ENCODE measurements at places on chromosomes 7 and 10. TPM values are rescaled to one million over a fixed set of nuclear protein-coding genes. Genes with fewer than 3 reads are reported as not detected.

DNA sequence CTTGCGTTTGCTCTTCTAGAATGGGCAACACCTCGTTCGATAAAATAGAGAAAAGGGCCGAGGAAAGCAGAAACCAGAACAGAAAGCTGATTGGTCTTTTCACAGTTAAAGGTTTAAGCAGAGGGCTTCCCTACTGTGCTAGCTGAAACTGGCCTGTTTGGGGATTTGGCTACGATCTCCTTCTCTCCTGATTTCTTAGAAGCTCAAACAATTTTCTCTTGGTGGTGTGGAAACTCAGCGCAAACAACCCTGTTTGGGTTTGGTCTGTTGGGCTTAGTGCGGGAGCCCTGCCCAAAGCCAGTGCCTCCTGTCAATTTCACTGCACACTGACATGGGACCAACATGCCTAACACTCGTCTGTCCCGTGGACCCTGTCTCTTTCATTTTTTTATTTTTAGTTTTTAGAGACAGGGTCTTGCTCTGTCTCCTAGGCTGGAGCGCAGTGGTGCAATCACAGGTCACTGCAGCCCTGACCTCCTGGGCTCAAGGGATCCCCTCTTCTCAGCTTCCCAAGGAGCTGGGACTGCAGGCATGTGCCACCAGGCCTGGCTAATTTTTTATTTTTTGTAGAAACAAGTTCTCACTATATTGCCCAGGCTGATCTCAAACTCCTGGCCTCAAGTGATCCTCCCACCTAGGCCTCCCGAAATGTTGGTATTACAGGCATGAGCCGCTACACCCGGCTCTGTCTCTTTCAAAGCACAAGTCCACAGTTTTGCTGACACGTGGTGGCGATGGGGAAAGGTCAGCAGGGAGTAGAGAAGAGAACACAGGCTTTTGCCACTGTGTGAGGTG lies 16.5 kb upstream of the BNIP3 start:
- DNase-seq: no peak

- no peak for DNase-seq
Observed at GRCh38 chr10:58641708-58642107, 129.0 kb downstream of the BICC1 start.

GRCh38 chr7:90216771-90217170 lies 5.2 kb downstream of the STEAP2 start:
- DNase-seq: no peak

SPACDR gene
- 1.4 TPM for polyA plus RNA-seq

- peak; percentile 96 for DNase-seq
Observed at GRCh38 chr10:129963641-129964501, at the start of gene EBF3. TSS of gene EBF3 (minus strand) at chr10:129964274. CDS start at chr10:129963768, 506 bp downstream.

- DNase-seq: no peak
Observed at GRCh38 chr10:16987206-16987621, 142.4 kb downstream of the CUBN start.

KCNH2 gene
- 21.0 TPM for polyA plus RNA-seq

GPER1 gene
- 7.5 TPM for polyA plus RNA-seq

SDK1 gene
- polyA plus RNA-seq: 2.7 TPM

DNA sequence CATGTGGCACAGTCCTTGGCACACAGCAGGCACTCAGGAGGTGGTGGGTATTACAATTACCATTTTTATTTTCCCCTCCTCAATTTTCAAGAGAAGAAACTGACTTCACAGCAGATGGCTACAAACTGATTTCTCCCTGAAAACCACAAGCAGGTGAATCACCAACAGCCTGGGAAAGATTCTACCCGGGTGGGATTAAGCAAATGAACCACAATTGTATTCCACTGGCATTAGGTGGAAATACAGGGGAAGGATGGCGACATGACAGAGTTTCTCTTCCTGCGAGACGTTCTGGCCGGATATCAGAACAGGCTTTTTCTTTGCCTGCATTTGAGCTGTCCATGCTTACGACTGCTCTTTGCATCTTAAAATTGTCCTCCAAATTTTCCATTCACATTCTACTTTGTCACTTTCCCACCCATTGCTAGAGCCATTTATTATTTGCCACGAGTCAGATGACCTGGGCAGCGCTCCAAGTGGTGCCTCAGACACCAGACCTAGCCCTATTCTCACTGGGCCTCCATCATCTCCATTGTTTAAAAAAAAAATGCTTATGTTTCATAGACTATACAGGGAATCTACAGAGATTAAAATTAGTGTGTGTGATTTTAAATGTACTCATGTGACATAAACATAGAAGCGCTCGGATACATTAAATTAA lies 4.6 kb downstream of the DENND11 start:
- DNase-seq: no peak

GIMAP8 gene
- 5.4 TPM for polyA plus RNA-seq

- DNase-seq: peak; percentile 47
Observed at GRCh38 chr10:74145133-74145532, 5.5 kb downstream of the AP3M1 start.

DNA sequence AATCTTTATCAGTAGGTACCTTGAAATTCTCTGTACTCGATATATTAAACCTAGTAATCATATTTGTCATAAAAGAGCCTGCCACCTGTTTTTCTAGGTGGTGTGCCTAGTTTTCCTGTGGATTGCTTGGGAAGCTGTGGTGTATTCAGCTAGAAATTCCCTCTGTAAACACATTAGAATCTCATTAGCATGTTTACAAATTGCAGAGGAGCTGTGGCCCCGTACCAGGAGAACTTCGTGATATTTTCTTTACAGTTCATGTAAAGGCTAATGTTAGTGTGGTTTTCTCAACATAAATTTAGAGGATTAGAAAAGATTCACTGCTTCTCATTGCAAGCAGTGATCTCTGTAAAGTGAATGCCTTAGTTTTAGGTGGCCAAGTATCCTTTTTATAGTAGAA lies 144.7 kb downstream of the CCSER2 start:
- DNase-seq: no peak

DNA sequence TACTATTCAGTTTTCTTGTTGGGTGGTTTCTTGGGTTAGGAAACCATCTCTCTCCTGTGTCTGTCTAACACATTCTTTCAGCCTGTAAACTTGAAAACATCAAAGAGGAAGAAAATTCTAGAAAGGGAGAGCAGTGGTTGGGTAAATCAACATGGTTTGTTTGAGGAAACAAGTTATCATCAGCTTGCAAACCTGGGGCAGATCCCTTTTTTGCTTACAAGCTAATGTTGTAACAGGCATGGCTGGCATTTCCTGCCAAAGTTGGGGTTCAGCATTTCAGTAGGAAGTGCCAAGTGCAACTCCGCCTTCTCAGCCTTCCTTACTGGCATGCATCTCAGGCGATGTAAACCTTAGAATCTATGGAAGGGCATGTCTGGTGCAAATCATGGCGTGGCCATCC lies 112.6 kb downstream of the EEPD1 start:
- DNase-seq: no peak

DNA sequence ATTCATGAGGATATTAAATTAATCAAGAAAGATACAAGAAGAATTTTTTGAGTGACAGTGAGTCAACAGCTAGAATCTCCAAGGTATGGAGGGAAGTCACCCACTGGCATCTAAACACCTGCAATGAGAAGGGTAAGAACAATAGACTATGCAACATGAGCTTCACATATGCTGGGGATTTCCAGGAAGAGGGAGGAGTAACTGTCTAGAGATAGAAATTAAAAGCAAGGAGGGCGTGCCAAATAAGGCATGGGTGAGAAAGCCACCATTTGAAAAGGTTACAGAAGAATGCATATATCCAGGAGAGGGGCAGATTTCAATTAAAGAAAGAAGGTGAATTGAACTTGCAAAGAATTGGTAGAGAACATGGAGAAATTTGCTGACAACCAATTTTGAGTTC lies 365.7 kb downstream of the GPR37 start:
- DNase-seq: no peak

- DNase-seq: no peak
Observed at GRCh38 chr7:29193316-29194205, 1.0 kb upstream of the CHN2 start.

DNA sequence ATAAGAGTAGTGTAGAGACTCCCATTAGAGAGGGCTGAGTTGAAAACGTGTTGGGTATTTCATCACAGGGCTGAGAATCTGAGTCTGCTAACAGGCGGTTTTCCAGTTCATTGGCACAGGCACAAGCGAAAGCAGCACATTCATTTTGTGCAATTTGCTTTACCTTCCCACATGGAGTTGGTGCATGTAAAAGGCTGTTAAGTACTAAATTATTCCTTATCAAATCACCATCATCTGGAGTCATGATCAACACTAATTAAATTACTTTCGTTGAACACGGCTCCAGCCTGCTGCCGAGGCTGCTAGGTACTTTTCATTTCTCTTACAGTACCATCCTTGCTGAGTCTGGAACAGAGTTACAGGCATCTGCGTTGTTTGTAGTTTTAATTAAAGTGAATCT lies 43.8 kb downstream of the ETV1 start:
- no peak for DNase-seq

BTBD16 gene
- not detected for polyA plus RNA-seq

GJD4 gene
- not detected for polyA plus RNA-seq

- no peak for DNase-seq
Observed at GRCh38 chr10:101229266-101230182, at the start of gene LBX1. TSS of gene LBX1 (minus strand) at chr10:101229463. CDS start at chr10:101228815, 648 bp downstream.

DNA sequence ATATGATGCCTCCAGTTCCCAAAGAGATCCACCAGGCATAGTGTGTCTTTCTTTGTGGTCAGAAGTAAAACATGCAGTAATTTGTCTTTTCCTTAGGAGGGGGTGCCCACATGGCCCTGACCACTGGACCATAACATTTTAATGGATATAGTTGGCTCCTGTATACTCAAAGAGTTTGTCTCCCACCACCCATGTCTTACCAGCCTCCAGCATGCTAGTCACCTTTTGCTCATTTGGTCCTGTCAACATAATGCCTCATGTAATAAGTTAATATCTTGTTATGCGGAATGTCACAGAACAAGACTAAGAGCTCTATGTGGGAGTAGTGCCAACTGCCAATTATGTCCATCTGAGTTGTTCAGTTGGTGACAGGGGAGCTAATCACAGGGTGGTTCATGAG lies 83.4 kb upstream of the IFRD1 start:
- DNase-seq: no peak

SH2D4B gene
- 0.23 TPM for polyA plus RNA-seq

- DNase-seq: no peak
Observed at GRCh38 chr10:22913474-22914092, 14.3 kb upstream of the ARMC3 start.

EN2 gene
- polyA plus RNA-seq: 0.37 TPM

- no peak for DNase-seq
Observed at GRCh38 chr10:78957471-78958039, 111.2 kb upstream of the ZMIZ1 start.

DNA sequence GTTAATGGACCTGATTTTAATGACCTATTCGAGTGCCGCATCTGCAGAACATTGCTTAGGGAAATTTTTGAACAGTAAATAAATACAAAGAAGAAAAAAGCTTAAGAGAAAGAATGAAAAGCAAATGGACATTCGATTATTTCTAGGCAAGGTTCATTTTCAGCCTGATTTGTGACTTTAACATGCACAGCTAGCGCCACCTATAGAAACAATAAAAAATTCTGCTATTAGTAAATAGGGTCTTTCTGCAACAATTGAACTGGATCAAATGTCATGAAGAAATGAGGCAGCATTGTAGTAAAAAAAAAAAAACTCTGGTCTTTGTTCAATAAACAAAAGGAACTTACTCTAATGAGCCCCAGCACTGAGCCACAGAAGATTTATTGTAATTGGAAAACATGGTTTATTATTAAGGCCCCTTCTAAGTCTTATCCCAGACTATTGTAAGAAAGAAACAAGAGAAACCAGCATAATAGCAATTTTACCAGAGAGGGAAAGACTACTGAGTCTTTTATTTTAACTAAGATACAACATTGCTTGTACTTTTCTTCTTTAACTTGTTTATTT lies 41.4 kb upstream of the GHITM start:
- peak; percentile 7 for DNase-seq

CCDC7 gene
- 4.8 TPM for polyA plus RNA-seq

DNA sequence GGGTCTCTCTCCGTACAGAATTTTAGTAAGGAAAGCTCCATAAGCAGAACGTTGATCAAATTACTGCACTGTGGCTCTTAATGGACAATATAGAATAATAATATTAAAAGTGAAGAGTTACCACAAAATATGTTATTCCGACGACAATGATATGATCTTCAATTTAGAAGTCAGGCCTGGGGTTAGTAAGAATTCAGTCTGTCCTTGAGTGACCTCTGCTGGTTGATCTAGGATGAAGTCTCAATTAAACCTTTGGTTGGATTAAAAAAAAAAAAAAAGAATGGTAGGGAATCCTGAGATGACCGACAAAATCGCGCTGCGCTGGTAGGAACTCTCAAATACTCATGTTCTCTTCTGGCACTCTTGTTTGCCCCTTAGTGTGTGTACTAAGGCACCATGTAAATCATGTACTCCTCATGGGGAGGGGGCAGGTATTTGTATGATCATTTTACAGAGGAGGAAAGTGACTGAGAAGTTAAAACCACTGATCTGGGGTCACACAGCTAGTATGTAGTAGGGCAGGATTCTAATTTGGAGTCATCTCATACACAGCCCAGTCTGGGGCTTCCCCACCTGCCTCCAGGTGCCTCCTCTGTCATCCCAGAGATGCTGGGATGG lies 161.3 kb upstream of the NPVF start:
- DNase-seq: peak; percentile 78

ATG9B gene
- polyA plus RNA-seq: 0.98 TPM

LRRTM3 gene
- 1.0 TPM for polyA plus RNA-seq

DNA sequence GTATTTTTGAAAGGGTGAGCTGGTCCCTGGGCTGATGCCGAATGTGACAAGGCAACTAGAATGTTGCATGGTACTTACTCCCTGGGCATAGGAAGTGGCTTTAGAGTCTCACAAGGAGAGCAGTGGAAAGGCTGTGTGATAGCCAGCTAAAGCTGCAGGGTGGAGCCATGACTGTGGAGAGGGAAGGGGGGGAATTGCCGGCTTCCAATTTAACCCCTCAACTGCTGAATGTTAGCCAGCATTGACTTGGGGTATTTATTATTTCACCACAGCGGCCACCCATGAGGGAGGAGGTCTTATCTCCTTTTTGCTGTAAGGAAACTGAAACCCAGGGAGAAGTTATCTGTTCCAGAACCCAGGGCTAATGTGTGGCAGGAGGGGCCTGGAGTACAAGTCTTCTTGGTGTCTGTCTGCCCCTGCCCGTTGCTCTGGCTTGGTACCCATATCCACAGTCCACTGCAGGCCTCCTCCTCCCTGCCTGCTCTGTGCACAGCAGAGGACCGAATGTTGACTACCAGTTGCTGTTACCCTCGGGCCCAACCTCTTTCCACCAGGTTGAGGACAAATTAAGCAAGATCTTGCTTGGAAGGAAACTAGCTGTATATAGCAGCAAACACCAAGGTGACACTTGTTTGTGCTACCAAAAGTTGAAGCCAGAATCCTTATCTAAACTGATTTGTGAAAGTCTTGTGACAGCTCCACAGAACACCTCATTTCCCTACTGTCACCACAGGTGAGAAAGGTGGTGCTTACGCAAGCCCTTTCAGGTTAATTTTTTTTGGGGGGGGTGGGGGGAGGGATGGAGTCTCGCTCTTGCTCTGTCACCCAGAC lies 37.6 kb downstream of the WBP1L start:
- no peak for DNase-seq

GRCh38 chr7:130961128-130961601 lies 227.2 kb upstream of the KLF14 start:
- DNase-seq: no peak

GRCh38 chr7:111540199-111540815 lies 22.0 kb downstream of the IMMP2L start:
- no peak for DNase-seq

- DNase-seq: no peak
Observed at GRCh38 chr7:12913002-12913401, 225.6 kb downstream of the ARL4A start.
